ENCODE measurements at places on chromosomes 6 and 20.
A peak's percentile ranks its signal among the peaks of the same experiment; 100 is the strongest.

- DNase-seq, result no peak
Measured at GRCh38 chr6:150142097-150142669, 661 bp upstream of the PPP1R14C start.

GRCh38 chr20:50146732-50147662, 6.5 kb downstream of the PEDS1 start:
- peak; percentile 87 for DNase-seq

GRCh38 chr20:35179292-35180212, 7.7 kb downstream of the PROCR start:
- DNase-seq, result no peak

DNA sequence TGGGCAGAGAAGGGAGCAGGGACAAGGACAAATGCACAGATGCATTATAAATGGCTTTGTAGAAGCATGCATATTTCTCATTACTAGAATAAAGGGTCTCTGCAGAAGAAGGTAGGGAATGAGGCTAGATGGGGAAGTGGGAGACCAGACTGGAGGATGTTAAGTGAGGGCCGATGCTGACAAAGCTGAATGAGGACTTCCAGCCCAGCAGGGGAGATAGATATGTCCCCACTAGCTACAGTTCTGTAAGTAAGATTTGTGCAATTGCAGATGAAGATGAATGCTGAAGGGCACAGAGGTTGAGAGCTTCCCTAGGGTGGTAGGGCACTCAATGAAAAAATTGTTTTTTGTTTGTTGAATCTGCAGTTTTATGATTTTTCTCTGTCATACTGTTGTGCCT, 16.9 kb downstream of the ADGRG6 start:
- DNase-seq, result no peak

DNA sequence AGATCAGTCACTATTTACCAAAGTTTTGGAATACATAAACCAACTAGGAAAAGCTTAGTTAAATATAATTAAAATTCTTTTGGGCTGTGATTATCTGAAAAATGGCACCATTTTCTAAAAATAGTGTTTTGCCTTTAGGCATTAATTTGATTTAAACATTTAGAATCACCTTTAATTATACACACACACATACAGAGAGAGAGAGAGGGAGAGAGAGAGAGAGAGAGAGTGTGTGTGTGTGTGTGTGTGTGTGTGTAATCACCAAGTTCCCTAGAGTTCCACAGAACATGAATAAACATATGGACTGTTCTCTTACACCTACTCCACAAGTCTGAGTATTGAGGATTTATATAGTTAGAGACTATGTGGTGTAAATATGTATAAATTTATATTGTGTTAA, 141.2 kb upstream of the ATXN1 start:
- DNase-seq, result no peak

DNA sequence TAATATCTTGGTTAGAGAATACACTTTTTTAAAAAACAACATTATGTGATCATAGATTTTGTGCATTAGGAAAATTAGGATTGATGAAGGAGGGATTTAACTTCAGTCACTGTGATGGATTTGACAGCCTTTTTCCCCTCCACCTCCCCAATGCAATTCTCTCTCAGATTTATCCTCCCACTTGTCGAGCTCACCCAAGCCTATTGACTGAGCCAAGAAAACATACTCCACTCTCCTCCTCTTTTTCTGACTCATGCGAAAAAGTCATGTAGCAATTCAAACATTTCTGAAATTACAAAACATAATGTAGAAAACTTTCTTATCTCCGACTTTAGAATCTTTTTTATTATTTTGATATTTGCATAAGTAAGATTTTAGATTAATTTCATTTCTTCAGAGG, 24.1 kb downstream of the KLHL32 start:
- no peak for DNase-seq

DNA sequence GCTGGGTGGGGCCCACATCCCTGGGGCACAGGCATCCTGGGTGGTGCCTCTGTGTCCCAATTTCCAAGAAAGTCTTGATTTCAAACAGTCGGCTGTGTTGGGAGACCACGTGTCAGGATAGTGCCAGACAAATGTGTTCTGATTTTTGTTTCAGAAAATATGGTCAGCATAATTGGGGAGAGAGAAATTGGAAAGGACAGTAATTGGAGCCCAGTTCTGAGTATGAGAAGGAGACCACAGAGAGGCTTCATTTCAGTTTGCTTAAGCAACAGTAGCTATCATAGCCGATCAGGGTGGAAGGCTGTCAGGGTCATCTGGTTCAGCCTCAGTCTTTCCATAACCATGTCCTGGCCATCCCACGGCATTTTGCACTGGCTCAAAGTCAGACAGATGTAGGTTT, 220.7 kb downstream of the CDC5L start:
- no peak for DNase-seq

DNA sequence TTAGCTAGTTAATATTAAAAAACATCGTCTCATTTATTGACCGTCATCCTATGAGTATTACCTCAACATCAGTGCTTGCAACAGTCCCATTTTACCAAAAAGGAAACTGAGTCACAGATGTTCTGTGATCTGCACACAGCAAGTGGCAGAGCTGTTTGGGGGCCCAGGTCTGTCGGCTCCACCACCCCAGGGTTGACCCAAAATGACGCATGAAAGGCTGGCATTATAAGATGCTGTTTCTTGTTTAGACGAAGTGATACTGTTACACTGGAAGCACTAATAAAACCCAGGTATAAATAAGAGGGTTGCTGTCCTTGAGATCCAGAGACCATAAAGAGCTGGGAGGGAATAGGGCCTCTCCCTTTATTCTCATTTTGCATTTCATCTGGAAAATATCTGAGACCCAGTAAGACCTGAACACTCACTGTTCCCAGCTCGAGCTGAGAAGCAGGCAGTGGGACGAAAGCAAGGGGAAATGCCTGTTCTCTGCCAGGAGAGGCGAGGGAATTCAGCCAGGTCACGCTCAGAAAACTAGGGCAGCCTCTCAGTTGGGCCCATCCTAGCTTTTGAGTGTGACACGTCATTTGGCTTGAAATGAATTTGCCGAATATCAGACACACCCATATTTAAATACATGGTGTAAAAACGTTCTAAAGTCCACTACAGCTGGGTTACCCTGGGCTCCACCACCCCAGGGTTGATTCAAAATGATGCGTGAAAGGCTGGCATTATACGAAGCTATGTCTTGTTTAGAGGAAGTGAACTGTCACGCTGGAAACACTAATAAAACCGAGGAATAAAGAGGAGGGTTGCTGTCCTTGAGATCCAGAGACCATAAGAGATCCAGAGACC, 1.4 kb upstream of the MICAL1 start:
- DNase-seq, result no peak

Measured in activated CD4-positive, alpha-beta T cell treated with anti-CD3 and anti-CD28 coated beads for 36 hours (primary cell).